ENCODE measurements at places on chromosomes 3 and 15. TPM values are rescaled to one million over a fixed set of nuclear protein-coding genes. Genes with fewer than 3 reads are reported as not detected.
A peak's percentile ranks its signal among the peaks of the same experiment; 100 is the strongest.

- no peaks in the 10 kb centered on the region for H3K4me1 ChIP-seq
- no peak for DNase-seq
- peak overlapping the region; percentile 97 for H3K27ac ChIP-seq
- peak overlapping the region; percentile 66 for H3K4me3 ChIP-seq
- H3K36me3 ChIP-seq = no peaks in the 10 kb centered on the region
- H3K27me3 ChIP-seq = no peaks in the 10 kb centered on the region
Observed at GRCh38 chr15:37100966-37101215, 542 bp upstream of the MEIS2 start.

DNA sequence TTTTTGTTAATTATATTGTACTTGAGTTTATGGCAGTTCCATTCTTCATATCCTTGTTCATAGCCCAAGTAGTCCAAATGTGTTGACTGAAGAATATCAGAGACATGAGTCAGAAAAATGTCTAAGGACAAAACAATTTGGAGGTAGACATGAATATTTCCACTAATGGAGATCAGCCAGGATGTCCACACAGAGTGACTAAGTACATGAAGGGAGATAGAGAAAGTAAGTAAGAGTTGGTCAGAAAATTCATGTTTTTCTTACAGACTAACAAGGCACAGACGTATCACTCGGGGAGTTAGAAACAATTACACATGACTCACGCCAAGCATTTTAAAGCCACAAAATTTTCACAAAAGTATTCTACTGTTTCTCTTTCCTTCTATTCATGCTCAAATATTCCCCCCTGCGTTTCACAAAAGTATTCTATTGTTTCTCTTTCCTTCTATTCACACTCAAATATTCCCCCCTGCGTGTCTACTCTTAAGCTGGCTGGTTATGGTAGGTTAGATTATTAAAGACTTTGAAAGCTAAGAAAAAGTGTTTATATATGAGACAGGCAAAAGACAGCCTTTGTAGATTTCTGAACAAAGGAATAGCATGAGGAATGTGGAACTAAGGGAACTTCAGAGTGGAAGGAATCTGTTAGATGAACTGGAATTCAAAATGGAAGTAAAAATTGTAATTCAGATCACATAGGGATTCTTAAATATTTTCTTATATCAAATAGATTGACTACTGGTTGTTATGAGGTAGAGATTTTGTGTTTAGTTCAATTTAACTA lies 648.7 kb upstream of the CCDC54 start:
- no peak for DNase-seq
- no peaks in the 10 kb centered on the region for H3K36me3 ChIP-seq
- H3K27me3 ChIP-seq = no peaks in the 10 kb centered on the region
- H3K27ac ChIP-seq = no peak overlapping the region
- no peak overlapping the region for H3K4me3 ChIP-seq

DNA sequence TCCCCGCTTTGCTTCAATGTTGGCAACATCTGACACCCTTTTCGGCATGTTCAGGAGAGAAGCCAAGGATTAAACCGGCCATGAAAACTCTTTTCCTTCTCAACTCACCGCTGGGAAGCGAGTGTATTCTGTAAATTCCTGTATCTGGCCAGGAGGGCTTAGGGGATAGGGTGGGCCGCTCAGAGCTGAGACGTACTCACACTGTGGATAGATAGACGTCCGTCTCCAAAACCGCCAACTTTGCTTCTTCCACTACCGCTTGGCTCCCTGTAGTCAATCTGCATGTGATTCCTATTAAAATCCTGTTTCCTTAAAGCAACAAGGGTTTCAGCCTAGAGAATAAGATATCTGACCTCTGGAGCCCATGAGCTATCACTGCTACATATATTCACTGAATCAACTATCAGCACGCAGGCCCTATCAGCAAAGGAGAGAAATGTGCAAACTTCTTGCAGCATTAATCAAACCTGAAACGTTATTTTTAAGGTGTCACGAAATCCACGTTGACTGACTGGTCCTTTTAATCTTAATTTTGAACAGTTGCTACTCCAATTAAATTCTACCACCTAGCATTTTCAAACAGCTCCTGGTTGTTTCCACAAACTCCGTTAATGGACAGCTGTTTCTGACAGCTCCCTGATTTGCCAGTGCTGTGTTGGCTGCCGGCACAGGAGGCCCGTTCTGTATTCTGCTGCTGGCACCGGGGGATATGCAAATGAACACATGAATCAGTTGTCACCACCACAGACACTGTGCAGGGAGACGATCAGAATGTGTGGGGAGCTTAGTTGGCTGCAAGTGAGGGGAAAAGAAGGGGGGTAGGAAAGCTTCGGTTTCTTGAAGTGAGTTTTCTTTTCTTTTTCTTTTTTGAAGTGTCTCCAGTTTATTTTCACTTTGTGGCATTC lies 438.9 kb upstream of the ARRDC4 start:
- no peak for DNase-seq
- no peaks in the 10 kb centered on the region for H3K27me3 ChIP-seq
- H3K4me1 ChIP-seq = no peaks in the 10 kb centered on the region
- no peak overlapping the region for H3K4me3 ChIP-seq

GRCh38 chr3:44055951-44056350 lies 185.7 kb upstream of the TOPAZ1 start:
- no peak overlapping the region for H3K27ac ChIP-seq
- H3K4me1 ChIP-seq = no peaks in the 10 kb centered on the region
- no peaks in the 10 kb centered on the region for H3K36me3 ChIP-seq
- DNase-seq = no peak
- H3K4me3 ChIP-seq = no peak overlapping the region

Gene IL17RE
- total RNA-seq = 10.7 TPM

Gene CHST13
- total RNA-seq = 0.62 TPM

DNA sequence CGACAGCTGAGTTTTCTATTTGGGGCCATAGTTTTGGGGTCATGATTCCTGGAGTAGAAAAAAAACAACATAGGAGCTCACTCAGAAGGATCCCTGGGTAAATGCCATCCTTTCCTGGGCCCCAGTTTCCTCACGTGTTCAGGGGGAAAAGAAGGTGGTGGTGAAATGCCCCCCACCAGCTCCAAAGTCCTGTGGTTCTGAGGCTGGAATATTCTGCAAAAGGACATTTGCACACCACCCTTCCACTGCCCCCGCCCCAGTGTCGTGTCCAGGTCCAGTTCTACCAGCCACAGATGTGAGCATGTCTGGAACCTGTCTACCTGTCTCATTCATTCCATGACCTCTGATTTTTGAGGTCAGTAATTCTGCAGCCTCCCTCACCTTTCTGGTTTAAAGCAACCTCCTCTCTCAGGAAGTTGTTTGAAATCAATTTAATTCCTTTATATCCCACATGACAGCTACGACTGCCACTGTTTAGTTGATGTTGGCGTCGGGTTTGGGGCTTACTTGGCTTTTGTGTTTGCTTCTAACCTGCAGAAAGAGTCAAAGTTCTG lies 82.1 kb downstream of the SMAD3 start:
- peak overlapping the region; percentile 88 for H3K27ac ChIP-seq
- H3K4me1 ChIP-seq = peaks cover 42% of the 10 kb centered on the region
- no peak for DNase-seq
- H3K36me3 ChIP-seq = no peaks in the 10 kb centered on the region
- no peak overlapping the region for H3K4me3 ChIP-seq

Gene COL6A6
- 59.8 TPM for total RNA-seq

Gene KNG1
- total RNA-seq = not detected

Gene HYAL1
- 16.7 TPM for total RNA-seq

DNA sequence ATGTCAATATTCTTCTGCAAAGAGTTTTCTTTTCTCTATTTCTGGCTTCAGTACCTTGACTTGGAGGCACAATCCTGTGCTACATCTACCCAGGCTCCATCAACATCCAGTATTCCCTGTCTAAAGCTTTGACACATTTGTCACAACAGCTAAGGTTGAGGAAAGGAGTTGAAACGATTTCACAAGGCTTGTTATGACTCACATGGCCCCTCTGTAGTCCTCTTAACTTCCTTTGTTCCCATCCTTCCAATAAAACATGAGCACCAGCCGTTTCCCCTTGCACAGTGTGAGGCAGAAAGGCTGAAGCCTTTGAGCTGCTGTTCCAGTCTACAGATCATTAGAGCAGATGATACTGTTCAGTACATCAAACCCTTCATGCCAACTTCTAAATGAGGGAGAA lies 163.0 kb upstream of the TMCO5A start:
- H3K27ac ChIP-seq = no peak overlapping the region
- no peak overlapping the region for H3K4me3 ChIP-seq
- no peaks in the 10 kb centered on the region for H3K27me3 ChIP-seq
- no peaks in the 10 kb centered on the region for H3K4me1 ChIP-seq
- no peaks in the 10 kb centered on the region for H3K36me3 ChIP-seq

DNA sequence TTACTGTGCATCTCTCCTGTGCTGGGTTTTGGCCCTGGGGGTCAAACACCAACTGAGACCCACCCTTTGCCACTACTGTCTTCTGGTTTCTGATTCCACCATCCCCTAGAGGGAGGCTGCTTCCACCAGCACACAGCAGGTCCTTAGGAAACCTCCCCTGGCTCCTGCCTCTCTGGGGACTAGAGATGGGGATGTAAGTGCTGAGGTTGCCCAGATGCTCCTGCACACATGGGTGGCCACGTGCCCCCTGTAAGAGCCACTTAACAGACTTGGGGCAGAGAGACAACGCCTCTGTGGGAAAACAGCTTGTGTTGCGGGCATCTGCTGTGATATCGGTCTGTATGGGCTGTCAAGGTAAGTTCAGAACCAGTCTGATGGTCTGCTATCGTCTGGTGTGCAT lies 83.4 kb downstream of the ATP2B2 start:
- no peak for DNase-seq
- H3K27me3 ChIP-seq = no peaks in the 10 kb centered on the region
- no peaks in the 10 kb centered on the region for H3K4me1 ChIP-seq
- H3K4me3 ChIP-seq = no peak overlapping the region
- H3K36me3 ChIP-seq = no peaks in the 10 kb centered on the region

GRCh38 chr3:53158765-53159155 lies 2.2 kb upstream of the PRKCD start:
- peaks cover 4% of the 10 kb centered on the region for H3K4me1 ChIP-seq
- H3K27ac ChIP-seq = no peak overlapping the region
- no peaks in the 10 kb centered on the region for H3K36me3 ChIP-seq

DNA sequence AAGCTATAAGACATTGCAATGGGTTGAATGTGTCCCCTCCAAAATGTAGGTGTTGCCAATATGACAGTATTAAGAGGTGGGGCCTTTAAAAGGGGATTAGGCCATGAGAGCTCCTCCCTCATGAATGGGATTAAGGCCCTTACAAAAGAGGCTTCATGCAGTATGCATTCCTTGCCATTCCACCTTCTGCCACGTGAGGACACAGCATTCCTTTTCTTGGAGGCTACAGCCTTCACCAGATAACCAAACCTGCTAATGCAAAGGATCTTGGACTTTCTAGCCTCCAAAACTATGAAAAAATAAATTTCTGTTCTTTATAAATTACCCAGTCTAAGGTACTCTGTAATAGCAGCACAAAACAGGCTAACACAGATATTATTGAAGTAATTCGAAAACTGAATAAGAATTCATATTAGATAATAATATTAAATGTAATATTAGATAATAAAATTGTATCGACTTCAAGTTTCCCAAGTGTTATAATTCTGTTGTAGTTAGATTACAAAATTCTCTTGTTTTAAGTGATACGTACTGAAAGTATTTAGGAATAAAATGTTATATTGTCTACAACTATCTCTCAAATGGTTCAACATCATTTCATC lies 29.4 kb upstream of the ATP8B4 start:
- no peak overlapping the region for H3K27ac ChIP-seq
- H3K4me3 ChIP-seq = no peak overlapping the region
- DNase-seq = no peak
- H3K36me3 ChIP-seq = no peaks in the 10 kb centered on the region
- H3K27me3 ChIP-seq = no peaks in the 10 kb centered on the region

DNA sequence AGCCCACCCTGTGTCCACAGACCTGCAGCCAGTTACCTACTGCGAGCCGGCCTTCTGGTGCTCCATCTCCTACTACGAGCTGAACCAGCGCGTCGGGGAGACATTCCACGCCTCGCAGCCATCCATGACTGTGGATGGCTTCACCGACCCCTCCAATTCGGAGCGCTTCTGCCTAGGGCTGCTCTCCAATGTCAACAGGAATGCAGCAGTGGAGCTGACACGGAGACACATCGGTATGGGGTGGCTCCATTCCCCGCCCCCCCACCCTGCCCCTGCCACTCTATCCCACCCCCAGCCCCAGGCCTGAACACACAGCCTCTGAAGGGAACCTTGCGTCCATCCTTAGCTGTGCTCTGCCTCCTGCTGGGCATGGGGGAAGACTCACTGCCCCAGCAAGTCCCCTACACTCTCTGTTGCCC lies 73.2 kb downstream of the AAGAB start:
- H3K4me1 ChIP-seq = peaks cover 1% of the 10 kb centered on the region
- DNase-seq = no peak
- H3K36me3 ChIP-seq = no peaks in the 10 kb centered on the region
- H3K4me3 ChIP-seq = no peak overlapping the region

DNA sequence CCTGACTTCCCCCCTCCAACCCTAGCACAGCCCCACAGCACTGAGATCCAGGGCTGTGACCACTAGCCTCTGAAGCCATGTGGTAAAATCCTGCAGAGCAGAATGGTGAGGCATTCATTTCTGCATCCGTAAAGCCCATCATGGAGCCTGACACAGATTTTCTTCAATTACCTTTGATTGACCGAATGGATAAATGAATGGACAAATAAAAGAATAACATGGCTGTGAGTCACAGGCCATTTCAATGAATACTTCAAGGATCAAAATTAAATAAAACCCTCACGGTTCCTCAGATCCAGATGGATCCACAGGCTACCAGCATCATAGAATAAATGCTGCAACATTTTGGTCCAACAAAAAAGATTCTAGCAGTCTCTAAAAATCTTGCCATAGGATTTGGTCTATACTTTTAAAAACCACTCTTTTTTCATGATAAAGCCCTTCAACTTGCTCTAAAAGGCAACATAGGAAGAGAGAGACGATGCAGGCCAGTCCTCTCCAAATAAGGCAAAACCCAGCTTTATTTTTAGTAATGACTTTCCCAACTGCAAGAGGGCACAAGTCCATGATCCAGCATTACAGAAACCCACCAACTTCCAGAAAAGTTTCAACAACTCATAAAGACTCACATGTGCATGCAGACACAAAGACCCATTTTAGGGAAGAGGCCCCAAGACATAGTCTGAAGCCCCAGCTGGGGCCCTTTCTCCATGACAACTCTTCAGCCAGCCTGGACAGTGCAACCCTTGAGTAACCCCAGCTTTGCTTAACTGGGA lies 52.4 kb upstream of the MRPS22 start:
- no peak overlapping the region for H3K4me3 ChIP-seq
- DNase-seq = no peak
- no peak overlapping the region for H3K27ac ChIP-seq
- no peaks in the 10 kb centered on the region for H3K27me3 ChIP-seq
- H3K4me1 ChIP-seq = peaks cover 6% of the 10 kb centered on the region

Gene PAQR9
- total RNA-seq = not detected

GRCh38 chr15:76999996-77000395 lies 5.1 kb downstream of the PSTPIP1 start:
- no peaks in the 10 kb centered on the region for H3K36me3 ChIP-seq
- no peak overlapping the region for H3K27ac ChIP-seq
- H3K4me1 ChIP-seq = no peaks in the 10 kb centered on the region

GRCh38 chr3:11136116-11136515 lies 18.2 kb upstream of the HRH1 start:
- DNase-seq = no peak
- no peaks in the 10 kb centered on the region for H3K4me1 ChIP-seq
- no peak overlapping the region for H3K4me3 ChIP-seq
- H3K36me3 ChIP-seq = no peaks in the 10 kb centered on the region

Gene NRROS
- 7.5 TPM for total RNA-seq

Data from uterus (tissue), 4 donors.